ENCODE measurements at places on chromosomes 11 and 22.

- DNase-seq: no peak
Observed at GRCh38 chr22:22576244-22576988, 17.4 kb upstream of the PRAME start.

DNA sequence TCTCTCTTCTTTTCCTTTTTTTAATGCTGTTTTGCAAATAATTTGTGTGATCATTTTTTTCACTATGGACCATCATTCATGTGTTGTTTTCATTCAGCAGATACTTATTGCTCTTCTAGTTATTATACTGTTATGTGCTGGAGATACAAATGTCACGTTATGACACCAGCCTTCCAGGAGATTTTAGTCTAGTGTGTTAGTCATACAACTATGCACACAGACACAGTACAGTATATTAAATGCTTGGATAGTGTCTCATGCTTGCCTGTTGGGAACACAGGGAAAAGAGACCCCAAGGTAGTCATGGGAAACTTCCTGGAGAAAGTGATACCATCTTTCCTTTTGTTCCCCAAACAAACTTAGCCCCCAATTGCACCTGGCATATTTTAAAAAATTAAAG, 116.1 kb downstream of the UVRAG start:
- no peak for DNase-seq

GRCh38 chr11:111408789-111409727, 30.0 kb upstream of the POU2AF1 start:
- no peak for DNase-seq

GRCh38 chr11:19267567-19267966, 26.8 kb upstream of the E2F8 start:
- no peak for DNase-seq

- no peak for DNase-seq
Observed at GRCh38 chr11:114079511-114080065, 20.1 kb downstream of the ZBTB16 start.

GRCh38 chr22:41625577-41625976, 4.5 kb downstream of the XRCC6 start:
- no peak for DNase-seq

DNA sequence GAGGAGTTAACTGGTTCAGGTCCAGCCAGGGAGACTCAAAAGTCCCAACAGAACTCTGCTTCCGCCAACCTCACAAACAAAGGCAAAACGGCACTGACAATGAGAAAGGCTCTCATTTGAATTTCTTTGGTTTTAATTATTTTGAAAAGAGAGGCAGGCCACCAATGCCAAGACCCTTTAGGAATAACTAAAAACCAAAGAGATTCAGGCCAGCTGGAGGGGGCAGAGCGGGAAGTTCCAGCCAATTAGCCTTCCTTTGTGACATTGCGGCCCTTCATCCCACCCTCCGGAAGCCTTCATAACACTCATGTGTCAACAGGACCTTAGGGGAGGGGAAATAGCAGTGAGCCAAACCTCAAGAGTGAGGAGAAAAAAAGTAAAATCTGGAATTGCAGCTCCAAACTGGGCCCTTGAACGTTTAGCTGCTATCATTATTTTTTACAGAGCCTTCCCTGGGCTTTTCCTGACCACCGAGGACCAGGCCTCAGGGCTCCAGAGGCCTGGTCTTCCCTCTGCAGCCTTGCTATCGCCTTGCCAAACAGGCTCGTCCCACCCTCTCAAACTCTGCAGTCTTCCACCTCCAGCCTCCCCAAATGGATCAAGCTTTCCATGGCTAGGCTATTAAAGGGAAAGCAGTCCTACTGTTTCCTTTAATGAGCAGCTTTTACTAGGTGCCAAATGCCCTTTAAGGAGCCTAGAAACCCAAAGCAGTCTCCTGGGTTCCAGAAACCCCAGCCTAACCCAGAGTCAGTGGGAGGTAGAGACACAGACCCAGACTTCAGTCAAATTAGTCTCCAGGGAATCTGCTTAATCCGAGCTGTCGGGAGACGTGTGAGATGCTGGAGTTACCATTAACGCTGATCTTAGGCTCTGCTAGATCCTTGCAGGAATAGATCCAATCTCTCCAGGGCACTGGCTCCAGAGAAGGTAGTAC, 114.2 kb downstream of the CCDC34 start:
- DNase-seq: no peak

DNA sequence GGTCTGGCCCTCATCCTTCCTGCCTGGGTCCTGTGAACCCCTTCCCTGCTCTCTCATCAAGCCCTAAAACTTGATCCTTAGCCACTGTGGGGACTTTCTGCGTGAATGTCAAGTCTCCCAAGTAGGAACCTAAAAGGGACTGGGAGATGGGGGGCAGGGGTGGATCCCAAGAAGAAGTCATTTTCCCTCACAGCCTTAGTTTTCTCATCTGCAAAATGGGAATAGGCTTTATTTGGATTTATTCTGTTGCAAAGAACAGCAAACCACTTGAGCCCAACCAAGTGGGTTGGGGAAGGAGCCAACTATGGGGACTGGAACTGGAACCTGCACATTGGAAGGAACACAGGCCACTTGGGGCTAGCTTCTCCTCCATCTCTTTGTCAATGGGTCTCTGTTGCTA, 36.8 kb downstream of the NEU3 start:
- no peak for DNase-seq

DNA sequence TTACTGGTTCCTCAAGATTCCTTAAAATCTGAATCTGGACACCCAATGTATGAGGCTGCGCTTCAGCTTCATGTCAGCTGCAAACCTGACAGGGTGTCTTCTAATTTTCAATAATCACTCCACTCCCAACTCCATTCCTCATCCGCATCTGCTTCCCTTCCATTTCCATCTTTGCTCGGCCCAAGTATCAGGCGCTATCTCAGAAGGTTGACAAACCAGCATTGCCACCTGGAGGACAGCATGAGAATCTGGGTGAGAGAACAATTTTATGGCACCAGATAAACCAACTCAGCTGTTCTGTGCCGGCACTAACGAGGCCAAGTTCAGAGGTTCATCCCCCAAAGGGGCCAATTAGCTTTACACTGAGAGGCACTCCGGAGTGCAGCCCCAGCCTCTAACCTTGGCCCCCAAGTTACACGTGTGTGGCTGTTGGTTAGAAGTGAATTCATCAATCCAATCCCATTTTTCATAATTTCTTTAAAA, 79.1 kb upstream of the LMO2 start:
- DNase-seq: no peak

- DNase-seq: no peak
Observed at GRCh38 chr11:61120706-61121191, 18.5 kb downstream of the CD5 start.

DNA sequence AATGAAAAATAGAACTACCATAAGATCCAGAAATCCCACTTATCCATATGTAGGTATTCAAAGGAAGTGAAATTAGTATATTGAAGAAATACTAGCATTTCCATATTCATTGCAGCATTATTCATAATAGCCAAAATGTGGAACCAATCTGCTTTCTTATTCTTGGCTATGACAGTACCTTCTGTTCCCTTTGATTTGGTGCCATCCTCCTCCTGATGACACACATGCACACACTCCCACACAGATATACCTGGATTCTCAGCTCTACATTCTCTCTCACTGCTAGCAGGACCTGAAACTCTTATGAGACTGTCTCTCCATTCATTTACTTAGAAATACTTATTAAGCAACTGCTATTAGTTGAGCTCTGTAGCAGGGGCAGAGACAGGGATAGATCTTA, 582.6 kb upstream of the TENM4 start:
- no peak for DNase-seq

GRCh38 chr22:39669432-39669831, 98.9 kb downstream of the CACNA1I start:
- no peak for DNase-seq

DNA sequence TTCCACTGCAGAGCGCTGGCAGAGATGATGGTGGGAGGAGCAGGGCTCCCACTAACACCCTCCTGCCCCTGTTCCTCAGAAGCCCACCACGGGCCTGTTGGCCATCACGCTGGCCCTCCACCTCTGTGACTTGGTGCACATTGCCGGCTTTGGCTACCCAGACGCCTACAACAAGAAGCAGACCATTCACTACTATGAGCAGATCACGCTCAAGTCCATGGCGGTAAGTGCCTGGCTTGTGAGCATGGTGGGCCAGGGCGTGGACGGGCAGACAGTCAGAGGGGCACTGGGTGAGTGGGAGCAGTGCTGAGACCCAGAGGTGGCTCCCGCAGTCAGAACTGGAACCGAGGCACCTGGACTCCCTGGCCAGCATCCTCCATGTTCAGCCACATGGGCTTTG, 57.9 kb downstream of the ST3GAL4 start:
- DNase-seq: no peak

DNA sequence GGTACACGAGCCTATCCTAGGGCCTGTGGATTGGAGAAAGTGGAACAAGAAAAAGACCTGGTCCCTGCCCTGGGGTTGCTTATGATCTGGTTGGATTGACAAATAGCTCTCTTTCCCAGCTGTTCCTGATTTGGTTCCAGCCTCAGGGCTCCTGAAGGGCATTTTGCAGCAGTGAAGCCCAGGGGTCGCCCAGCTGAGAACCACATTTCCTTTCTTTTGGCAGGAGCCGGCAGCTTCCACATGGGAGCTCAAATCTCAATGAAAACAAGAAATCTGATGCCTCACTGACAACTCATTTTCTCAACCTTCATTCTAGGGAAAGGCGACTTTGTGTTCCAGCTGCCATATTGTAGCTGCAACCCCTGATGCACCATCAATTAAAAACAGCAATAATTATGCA, 140.6 kb upstream of the CADM1 start:
- no peak for DNase-seq

GRCh38 chr22:24944217-24944937, 2.1 kb downstream of the LHFPL7 start:
- DNase-seq: no peak

DNA sequence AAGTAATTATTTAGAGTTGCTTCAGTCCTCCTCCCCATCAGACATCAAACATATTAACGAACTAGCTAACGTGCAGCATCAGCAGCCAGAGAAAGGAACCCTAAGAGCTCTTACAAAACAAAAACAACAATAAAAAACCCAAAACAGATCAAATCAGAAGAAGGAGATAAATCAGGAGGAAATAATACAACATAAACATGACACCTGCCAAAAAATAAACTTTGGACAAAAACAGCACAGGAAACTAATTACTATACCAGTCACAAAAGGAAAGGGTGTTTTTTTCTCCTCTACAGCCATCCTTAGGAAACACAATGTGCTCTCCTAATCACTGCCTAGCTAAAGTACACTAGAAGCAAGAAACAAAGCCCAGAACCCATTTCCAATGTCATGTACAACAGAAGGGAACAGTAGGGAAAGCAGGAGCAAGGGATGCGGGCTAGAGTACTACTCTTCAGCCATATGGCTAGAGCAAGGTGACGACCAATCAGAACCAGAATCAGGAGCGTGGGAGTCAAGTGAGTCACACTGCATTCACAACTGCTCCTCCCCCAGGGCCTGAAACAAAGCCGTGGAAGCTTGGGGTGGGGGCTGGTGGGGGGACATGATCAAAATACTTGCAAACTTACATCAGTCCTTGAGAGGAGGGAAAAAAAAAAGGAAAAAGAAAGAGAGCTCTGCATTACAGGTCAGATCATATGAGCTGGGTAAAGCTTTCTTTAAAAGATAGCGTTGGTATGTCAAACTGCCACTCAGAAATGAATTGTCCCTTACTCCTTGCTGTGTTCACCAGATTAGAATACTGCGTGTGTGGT, 60.4 kb downstream of the LARGE2 start:
- no peak for DNase-seq

DNA sequence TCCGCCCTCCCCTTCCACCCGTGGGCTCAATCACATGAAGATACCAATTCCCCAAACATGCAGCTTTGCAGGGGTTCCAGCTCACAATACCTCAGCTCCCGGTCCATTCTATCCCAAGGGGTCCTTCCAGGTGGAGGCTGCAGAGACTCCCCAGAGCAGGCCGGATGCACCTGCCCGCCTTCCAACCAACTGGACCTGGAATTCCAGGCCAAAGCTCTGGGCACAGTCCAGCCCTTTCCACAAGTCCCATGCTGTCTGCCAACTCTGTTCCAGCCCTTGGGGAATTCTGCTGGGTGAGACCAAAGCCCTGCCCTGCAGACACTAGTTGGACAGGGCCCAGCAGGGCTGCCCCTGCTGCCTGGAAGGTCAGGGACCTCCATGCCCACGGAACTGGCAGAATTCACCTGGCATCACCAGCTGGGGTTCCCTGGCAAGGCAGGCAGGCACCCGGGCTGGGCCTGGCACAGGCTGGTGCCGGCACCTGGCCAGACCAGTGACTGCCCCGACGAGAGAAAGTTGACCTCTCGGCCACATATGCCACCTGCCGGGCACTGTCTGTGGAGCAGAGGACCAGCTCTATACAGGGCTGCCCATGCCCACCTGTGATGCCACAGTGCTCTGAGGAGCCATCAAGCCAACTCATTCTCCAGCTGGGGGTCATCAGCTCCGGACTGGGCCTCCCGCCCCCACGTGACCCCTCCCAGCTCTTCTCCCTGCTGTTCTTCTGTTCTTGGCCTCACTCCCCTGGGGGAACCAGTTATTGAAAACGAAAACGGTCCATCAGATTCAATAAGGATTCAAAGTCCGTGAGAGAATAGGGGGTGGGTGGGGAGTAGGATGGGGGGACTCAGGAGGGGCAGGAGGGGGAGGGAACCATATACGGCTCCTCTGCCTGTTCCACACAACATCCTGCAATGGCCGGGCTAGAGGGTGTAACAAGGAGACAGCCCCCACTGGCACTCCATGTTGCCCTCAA, 4.7 kb downstream of the SYT7 start:
- no peak for DNase-seq

- no peak for DNase-seq
Observed at GRCh38 chr11:66701432-66702240, 23.9 kb upstream of the RBM4B start.

DNA sequence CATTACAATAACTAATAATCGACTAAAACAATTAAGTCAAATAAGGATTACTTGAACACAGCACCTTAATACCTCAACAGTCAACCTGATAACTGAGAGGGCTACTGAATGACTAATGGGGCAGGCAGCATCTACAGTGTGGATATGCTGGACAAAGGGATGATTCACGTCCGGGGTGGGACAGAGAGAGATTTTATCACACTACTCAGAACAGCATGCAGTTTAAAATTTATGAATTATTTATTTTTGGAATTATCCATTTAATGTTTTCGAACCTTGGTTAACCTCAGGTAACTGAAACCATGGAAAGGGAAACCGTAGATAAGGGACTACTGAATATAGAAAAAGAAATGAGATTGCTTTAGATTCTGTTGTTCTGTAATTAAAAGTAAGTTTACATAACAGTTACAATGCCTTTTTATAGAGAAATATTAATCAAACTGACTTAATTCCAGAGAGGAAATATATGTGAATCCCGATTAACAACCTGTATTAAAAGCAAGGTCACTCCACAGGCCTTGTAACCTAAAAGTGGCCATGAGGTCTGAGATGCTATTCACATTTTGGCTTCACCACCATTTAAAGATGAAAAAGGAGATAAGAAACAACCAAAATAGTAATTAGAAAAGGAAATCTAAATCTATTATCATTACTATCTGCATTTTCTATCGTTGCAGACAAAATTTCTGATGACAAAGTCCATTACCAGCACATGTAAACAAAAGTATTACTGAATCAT, 119.0 kb upstream of the TP53AIP1 start:
- no peak for DNase-seq

DNA sequence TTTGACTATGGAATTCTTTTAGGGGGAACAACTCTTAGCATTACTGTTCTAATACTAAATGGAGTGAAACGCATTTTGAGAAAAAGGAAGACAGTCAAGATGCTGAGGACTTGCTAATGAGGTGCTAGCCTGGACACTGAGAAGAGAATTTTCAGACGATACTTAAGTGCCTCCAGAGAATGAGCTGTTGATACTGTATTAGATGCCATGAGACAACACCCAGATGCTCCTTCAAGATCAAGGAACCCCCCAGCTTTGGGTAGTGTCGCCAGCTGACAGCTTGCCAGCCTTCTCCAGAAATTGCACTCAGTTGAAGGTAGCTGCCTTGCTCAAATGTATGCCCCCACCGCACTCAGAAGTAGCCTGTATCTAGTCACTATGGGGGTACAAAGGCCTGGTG, 52.5 kb upstream of the SLC36A4 start:
- no peak for DNase-seq
